ENCODE measurements at places on chromosomes 6 and 20.

- DNase-seq, result no peak
Measured at GRCh38 chr20:10255846-10256245, 37.2 kb downstream of the SNAP25 start.

DNA sequence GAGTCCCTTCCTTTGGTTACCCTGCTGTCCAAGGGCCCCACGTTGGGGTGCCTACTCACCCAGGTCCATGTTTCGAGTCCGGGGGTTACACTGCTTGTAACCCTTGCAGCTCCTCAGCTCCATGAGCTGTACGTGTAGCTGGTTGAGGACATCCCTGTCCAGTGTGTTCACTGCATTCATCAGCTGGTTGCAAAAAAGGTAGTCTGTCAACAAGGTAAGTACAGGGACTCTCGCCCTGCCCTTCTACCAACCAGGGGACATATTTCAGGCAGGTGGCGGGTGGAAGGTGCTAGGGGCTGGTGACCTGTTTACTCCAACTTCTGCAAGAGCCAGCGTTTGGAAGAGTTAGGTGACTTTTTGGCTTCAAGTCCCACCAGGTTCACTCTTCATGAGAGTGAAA is 123.6 kb downstream of the SULF2 start:
- DNase-seq, result no peak

DNA sequence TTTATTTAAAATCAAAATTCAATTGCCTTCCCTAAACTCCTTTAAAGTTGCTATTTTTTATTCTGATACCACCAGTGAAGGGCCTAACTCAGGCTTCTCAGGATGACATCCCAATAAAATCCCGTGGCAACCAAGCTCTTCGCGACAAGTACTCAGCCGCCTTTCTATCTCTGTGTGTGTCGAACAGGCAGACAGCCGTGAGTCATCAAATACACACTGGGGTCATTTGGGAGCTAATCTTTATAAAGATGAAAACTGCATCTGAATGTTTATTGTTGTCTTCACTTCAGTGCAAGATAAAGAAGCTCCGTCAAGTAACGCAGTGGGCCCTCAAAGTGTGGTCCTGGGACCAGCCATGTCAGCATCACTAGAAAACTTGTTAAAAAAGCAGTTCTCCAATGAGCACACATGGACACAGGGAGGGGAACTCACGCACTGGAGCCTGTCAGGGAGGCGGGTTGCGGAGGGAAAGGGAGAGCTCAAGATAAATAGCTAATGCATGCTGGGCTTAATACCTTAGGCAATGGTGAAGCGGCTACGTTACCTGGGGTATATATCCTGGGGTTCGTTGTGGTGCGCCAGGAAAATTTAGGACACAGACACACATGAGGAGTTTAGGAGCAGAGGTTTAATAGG is 119.3 kb downstream of the RNF144B start:
- no peak for DNase-seq

GRCh38 chr6:444653-445275 is 53.2 kb downstream of the IRF4 start:
- peak; percentile 57 for DNase-seq

- DNase-seq, result no peak
Measured at GRCh38 chr6:129314575-129314974, 395.4 kb downstream of the ARHGAP18 start.

DNA sequence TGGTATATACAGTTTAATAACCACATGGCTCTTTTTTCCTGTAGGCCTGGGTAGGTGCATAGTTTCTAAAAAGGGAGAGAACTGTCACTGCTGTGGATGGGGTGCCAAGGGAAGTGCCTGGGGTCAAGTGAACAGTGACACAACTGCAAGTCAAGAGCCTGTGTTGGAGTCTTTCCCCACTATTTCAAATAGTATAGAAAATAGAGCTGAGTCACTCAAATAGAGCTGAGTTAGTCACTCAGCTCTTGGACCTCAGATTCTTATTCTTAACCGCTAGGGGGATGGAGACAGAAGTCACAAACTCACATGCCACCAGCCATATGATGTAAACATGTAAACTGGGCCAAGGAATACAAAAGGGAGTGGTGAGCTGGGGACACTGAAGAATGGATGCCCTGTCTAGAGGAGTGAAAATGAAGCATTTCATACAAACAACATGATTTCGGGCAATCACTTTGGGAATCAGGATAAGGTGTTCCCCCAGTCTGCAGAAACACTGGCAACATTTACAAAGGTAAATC is 2.1 kb downstream of the NQO2 start:
- DNase-seq, result peak; percentile 71

DNA sequence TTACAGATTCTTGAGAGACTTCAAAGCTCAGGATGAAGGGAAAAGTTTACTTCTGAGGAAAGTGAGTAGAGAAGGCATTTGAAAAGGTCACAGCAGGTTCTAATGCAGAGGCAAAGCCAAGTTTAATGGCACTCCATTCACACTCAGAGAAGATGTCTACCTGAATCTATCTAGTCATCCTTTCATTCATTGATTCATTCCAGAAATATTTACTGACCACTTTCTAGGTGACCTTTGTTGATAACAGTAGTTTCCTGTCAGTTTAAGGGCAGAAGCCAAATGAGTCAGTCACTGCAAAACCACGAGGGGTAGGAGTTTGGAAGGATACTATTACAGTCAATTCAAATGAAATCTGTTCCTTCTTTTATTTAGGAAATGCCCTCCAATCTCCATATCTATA is 30.8 kb downstream of the FBXO5 start:
- no peak for DNase-seq

DNA sequence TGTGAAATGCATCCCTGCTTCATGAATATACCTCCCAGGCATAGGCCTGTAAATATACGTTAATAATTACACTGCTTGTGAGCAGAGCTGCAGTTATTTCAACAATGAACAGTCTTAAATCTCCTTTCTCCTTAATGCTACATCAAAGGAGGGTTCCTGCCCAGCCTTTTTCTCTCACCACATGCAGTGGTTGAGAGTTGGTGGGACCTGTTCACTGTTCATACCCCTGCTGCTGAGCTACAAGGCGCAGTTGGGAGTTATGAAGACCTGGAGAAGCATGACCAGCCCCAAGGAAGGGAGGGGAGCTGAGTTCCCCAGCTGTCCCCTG is 111.9 kb upstream of the FOXQ1 start:
- no peak for DNase-seq

DNA sequence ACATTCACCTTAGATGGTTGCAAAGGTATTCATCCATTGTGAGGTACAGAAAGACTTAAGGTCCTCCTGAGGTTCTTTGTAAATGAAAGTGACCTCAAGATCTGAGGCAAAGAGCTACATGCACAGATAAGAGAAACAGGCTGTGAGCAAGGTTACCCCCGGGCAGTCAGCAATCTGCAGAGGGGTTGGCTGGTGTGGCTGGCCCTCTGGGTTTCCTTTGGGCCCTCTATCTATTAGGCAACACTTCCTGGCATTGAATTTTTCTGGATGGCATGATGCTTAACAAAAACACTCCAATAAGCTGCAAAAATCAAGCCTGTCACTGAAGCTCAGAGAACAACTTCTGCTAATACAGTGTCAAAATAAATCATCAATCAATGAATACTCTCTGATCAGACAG is 48.9 kb upstream of the RALGAPA2 start:
- no peak for DNase-seq

DNA sequence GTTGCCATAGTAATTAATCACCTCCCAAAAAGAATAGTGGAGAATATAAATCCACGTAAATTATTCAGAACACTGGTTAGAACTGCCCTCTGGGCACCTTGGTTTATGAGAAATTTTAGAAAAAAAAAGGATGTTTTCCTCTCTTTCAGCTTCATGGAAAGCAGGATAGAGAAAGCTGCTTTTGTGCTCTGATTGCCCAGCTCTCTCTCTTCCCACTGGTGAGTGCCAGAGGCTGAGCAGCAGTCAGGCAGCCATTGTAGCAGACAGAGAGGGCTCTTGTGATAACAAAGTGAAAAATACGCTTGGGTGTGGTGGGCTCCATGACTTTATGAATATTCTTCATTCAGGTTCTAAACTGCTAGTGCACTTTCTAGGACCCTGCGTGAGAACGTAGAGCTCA is 26.4 kb downstream of the SLC35F1 start:
- no peak for DNase-seq

- DNase-seq, result no peak
Measured at GRCh38 chr6:144423167-144423566, 138.0 kb downstream of the UTRN start.

- no peak for DNase-seq
Measured at GRCh38 chr6:37099442-37099841, 70.5 kb upstream of the PIM1 start.

DNA sequence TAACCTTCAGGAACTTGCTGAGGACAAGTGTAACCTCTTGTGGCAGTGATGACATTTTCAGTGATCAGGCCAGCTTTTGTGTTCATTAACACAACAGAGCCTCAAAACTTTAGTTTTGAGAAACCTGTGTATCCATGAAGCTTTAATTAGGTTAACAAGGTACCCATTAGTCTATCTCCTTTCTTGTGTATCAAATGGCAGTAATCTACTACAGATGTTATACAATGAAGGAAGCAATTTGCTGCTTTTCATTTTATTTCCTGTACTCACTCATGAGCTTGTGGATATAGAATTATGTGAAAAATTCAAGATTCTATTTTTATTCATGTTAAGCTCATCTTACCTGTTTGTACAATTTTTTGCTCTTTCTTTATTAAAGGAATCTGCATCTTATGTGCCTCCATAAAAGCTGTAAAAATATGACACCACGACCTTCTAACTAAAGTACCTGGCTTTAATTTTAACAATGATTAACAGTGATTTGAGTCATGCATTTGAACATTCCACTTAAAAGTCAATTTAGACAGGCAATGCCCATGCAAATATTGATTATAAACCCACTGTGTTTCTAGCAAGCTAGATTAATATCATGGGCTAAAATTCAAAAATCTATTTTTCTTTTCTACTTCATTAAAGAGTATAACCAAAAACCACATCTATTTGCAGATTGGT is 897.3 kb downstream of the KIF16B start:
- DNase-seq, result no peak

DNA sequence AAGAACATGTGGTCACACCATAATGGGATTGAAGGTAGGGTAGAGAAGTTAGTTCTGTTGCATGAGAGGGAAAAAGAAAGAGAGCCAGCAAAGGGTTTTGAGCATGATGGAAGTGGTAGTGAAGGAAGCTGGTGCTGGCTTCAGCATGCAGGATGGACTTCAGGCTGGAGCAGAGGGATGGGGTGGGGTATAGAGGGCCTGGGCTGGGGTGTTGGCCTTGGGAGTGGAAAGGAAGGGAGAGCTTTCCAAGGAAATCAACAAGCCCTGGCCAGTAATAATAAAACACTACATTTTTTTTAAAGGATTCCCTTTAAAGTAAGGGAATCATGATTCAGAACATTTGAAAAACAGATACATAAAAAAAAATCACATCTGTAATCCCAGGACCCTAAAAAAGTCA is 61.2 kb downstream of the LAMA4 start:
- DNase-seq, result no peak

GRCh38 chr20:39897058-39897457 is 792.0 kb downstream of the MAFB start:
- DNase-seq, result no peak

- DNase-seq, result no peak
Measured at GRCh38 chr6:113420290-113420689, 436.9 kb upstream of the MARCKS start.

DNA sequence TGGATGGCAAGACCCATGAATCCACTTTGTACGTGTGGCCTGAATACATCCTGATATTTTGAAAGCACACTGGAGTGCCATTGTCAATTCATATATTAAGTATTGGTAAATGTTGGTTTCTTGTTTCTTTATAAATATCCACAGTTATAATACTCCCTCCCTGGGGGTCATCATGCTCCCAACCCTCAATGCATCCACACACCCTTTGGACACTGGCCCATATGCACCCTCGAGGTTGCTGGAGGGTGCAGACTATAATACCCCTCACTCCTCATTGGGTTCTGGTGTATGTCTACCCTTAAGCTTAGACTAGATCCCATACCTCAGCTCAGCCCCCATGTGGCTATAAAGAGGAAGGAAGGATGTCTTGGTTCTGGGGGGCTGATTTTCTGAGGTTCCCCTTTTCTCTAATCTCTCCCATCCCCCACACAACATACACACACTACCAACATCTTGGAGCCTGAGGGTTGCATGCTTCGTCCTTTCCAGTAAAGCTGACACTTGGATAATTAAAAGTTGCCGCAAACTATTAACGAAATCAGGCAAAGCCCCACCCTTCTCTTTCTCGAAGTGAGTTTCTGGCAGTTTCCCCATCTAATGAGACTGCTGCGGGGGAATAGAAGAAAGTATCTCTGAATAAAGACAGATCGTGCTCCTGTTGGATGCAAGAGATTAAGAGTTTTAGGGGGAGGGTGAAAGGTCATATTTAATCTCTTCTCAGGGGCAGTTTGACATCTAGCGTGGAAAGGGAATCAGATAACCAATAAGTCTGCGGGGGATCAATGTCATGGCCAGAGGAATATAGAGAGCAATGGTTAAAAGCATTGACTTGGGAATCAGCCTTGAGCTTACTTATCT is 7.4 kb downstream of the PIM1 start:
- no peak for DNase-seq

DNA sequence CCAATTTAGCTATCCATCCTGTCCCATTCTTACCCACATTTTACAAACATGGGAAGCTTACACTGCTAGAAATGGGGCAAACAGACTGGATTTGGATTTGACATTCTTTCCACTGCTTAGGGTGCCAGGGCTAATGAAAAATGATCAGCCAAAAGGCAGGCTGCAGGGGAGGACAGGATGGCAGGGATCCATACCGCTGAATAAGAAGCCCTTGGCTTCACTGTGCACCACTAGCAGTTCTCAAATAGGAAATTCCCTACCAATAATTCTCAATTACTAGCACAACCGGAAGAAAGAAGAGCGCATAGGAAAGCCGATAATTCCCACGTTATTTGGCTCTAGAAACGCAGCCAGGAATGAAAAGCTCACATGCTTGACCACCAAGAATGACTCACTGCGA is 73.1 kb downstream of the NDUFAF5 start:
- no peak for DNase-seq

DNA sequence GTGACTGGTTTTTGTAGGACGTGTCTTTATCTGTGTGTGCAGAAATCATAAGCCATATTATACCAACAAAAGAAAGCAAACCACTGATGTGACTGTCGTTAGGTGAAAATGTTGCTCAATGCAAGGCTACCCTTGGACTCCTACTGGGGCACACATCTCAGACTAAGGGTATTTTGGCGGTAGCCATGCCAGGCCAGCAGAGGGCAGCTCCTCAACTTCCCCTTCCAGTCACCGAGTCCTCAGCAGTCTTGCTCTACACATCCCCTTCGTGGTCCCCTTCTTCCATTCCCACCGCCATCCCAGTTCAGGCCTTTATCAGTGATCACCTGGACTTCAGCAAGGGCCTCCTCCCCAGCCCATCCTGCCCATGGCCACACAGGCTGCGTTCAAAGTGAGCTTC is 113.7 kb upstream of the GGTLC1 start:
- DNase-seq, result peak; percentile 28

Data from CD4-positive, alpha-beta T cell treated with Interleukin-21 for 1 hour (primary cell).